ENCODE measurements at places on chromosomes 5 and 9. TPM values are rescaled to one million over a fixed set of nuclear protein-coding genes. Genes with fewer than 3 reads are reported as not detected.

C9orf50 gene
- not detected for total RNA-seq

DNA sequence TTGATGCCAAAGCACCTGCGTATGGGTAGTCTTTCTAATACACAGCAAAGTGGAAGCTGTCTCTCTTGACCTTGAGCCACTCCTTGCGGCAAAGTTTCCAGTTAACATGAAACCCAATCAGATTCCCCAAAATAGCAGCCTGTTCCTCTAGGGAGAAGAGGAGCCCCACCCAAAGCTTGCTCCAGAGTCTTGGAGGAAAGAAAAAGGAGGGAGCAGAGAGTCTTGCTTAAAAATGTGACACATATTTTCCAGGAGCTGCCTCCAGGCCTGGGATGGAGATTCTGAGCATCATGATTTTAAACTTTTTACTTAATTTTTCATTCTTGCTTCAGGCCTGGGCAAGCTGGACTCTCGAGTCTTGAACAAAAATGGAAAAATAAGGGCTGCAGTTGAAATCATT is 223.5 kb upstream of the TNC start:
- H3K36me3 ChIP-seq, result no peaks in the 10 kb centered on the region
- no peak overlapping the region for H3K4me3 ChIP-seq
- H3K4me1 ChIP-seq, result no peaks in the 10 kb centered on the region
- no peak overlapping the region for H3K27ac ChIP-seq
- H3K27me3 ChIP-seq, result no peaks in the 10 kb centered on the region

IFNB1 gene
- not detected for total RNA-seq

DOLPP1 gene
- 1.0 TPM for total RNA-seq

RABL6 gene
- 38.2 TPM for total RNA-seq

FOXD4 gene
- 0.85 TPM for total RNA-seq

DNA sequence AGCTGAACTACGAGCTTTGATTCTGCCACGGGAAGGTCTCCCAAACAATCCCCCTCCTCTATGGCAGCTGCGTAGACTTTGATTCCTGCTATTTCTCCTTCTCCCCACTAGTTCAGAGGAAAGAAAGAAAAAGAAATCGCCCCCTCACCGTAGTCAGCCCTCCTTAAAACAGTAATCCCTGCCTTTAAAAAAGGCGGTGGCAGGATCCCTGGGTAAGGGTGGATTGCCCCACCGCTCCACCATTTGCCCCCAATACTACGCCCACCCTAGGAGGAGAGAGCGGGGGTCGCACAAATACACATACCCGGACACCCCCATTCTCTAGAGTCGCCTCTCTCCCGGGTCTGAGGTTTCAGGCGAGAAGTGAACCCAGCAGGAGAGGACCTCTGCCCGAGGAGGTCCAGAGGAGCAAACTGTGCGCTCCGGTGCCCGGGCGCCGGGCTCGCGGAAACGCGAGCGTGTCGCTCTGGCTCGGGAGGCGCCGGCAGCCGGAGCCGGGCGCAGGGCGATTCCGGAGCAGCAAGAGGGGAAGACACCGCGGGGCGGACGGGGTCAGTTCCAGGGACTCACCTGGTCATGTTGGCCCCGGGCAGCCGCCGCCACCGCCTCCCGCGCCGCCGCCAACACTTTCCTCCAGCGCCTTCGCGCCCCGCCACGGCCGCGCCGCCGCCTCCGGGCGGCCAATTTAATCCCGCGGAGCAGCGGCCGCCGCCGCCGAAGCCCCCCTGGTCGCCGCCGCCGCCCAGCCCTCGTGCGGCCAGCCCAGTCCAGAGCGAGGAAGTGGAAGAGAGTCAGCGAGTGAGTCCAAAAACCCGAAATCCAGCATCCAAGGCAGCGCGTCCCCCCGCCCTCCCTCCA is 1057.7 kb upstream of the DMAC1 start:
- H3K4me3 ChIP-seq, result peak overlapping the region; percentile 76
- DNase-seq, result no peak
- H3K27ac ChIP-seq, result peak overlapping the region; percentile 74
- no peaks in the 10 kb centered on the region for H3K36me3 ChIP-seq

DNA sequence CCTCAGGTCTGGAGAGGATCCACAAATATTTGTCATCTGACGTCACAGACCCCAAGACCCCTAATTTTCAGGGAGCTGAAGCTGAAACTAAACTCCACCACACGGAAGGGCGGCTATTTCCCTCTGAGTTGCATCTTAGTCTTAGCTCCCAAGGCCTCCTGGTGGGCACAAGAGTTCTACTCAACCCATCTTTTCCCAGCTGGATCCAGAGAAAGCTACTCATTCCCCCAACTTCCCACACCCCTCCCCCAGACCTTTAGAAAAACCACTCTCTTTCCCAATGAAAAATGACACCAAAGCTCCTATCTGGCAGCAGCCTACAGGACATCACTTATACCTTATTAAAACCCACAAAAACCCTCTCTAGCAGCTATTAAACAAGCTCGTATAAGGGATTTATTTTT is 67.1 kb upstream of the SLC1A1 start:
- no peak for DNase-seq
- H3K36me3 ChIP-seq, result no peaks in the 10 kb centered on the region
- H3K4me3 ChIP-seq, result no peak overlapping the region
- H3K27ac ChIP-seq, result no peak overlapping the region
- no peaks in the 10 kb centered on the region for H3K27me3 ChIP-seq

KLF4 gene
- total RNA-seq, result 20.2 TPM

MOB3B gene
- total RNA-seq, result 34.4 TPM

- H3K4me3 ChIP-seq, result no peak overlapping the region
- H3K27me3 ChIP-seq, result no peaks in the 10 kb centered on the region
- no peak overlapping the region for H3K27ac ChIP-seq
- H3K4me1 ChIP-seq, result no peaks in the 10 kb centered on the region
These were observed 336.4 kb upstream of the MPDZ start for GRCh38 chr9:13615660-13616490.

DNA sequence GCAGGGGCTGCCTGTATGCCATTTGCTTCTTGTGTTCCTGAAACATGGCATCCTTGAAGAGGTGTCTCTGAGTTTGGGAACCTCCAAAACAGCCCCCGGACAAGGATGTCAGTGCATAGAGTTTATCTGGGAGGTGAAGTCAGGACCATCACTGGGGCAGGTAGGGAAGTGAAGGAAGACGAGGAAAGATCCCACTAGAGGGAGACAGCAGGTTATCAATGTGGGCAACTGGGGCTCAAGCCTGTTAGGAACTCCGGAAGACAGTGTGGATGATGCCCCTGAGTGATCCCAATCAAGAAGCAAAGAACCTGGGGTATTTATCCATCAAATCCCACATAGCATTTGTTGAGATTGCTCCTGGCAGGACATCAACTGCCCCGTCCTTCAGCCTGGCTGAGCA is 233.1 kb downstream of the AGTPBP1 start:
- H3K27ac ChIP-seq, result no peak overlapping the region
- no peak for DNase-seq
- H3K4me1 ChIP-seq, result no peaks in the 10 kb centered on the region
- no peaks in the 10 kb centered on the region for H3K36me3 ChIP-seq

MYOZ3 gene
- not detected for total RNA-seq

- H3K27ac ChIP-seq, result no peak overlapping the region
- no peaks in the 10 kb centered on the region for H3K27me3 ChIP-seq
- H3K36me3 ChIP-seq, result no peaks in the 10 kb centered on the region
- H3K4me1 ChIP-seq, result no peaks in the 10 kb centered on the region
These were observed 21.3 kb upstream of the TMOD1 start for GRCh38 chr9:97480174-97480573.

- no peak overlapping the region for H3K4me3 ChIP-seq
- H3K27me3 ChIP-seq, result no peaks in the 10 kb centered on the region
- no peaks in the 10 kb centered on the region for H3K36me3 ChIP-seq
- no peaks in the 10 kb centered on the region for H3K4me1 ChIP-seq
These were observed 3.0 kb downstream of the TXNDC15 start for GRCh38 chr5:134877159-134877558.

GRCh38 chr9:129351058-129351641 is 173.1 kb upstream of the IER5L start:
- H3K27me3 ChIP-seq, result no peaks in the 10 kb centered on the region
- peak overlapping the region; percentile 83 for H3K27ac ChIP-seq
- peak; percentile 63 for DNase-seq
- H3K4me1 ChIP-seq, result no peaks in the 10 kb centered on the region
- H3K4me3 ChIP-seq, result no peak overlapping the region

GRCh38 chr9:137900584-137901310 is 23.2 kb downstream of the CACNA1B start:
- DNase-seq, result no peak
- no peaks in the 10 kb centered on the region for H3K36me3 ChIP-seq
- H3K4me1 ChIP-seq, result no peaks in the 10 kb centered on the region
- no peak overlapping the region for H3K4me3 ChIP-seq

FBLL1 gene
- total RNA-seq, result not detected

PAXX gene
- 14.2 TPM for total RNA-seq

GRXCR2 gene
- not detected for total RNA-seq

- DNase-seq, result no peak
- H3K27ac ChIP-seq, result no peak overlapping the region
- H3K4me3 ChIP-seq, result no peak overlapping the region
These were observed 26.7 kb downstream of the FOXI1 start for GRCh38 chr5:170132269-170132975.

DNA sequence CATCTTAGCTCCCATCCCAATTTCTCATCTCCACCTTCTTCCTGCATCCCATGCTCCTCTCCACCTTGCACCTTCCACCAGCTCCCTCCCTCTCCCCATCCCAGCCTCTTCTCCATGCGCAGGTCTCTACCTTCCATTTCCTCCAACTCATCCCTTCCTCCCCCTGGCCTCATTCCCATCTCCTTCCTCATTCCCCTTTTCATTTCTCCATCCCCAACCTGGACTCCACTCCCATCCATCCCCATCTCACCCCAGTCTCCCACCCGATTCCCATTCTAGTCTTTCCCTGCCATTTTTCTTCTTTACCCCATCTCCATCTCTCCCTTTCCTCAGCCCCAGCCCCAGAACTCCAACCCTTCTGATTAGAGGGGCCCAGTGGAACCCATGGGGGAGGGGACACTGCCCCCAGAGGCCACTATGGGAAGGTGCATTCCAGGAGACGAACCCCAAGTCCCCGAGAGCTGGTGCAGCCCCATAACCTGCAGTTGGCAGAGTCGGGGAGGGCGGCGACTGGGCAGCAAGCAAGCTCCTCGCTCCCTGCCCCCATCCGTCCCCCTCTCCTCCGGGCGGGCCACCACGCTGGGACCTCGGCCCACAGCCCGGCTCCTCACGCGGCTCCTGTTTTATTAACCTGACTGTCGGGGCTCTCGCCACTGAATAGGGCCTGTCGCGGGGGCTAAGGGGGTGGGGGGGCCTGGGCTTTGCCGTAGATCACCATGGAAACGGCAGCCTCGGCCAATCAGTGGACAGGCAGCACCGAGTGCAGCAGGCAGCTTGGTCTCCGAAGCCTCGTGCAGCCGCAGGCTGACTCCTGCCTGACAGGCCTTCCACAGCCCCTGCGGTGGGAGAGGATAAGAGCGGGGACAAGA is 66.7 kb downstream of the PCDH1 start:
- no peak overlapping the region for H3K27ac ChIP-seq
- H3K27me3 ChIP-seq, result no peaks in the 10 kb centered on the region
- H3K36me3 ChIP-seq, result no peaks in the 10 kb centered on the region

Measured in uterus (tissue), 4 donors.